ENCODE measurements at places on chromosomes 3 and 15.

GRCh38 chr3:60617188-60617587, 634.1 kb downstream of the FHIT start:
- no peak for DNase-seq

GRCh38 chr15:47857776-47858167, 140.5 kb downstream of the SEMA6D start:
- DNase-seq: no peak

GRCh38 chr3:122356402-122356801, 26.6 kb downstream of the MIX23 start:
- DNase-seq: peak; percentile 1

- DNase-seq: no peak
Measured at GRCh38 chr15:68385671-68386586, 46.0 kb downstream of the ITGA11 start.

- DNase-seq: no peak
Measured at GRCh38 chr3:40550167-40550566, 25.4 kb downstream of the ZNF621 start.
